ENCODE measurements at places on chromosomes 12 and 14. TPM values are rescaled to one million over a fixed set of nuclear protein-coding genes. Genes with fewer than 3 reads are reported as not detected.

GRCh38 chr12:129966146-129966995 lies 62.5 kb upstream of the TMEM132D start:
- DNase-seq = no peak

DNA sequence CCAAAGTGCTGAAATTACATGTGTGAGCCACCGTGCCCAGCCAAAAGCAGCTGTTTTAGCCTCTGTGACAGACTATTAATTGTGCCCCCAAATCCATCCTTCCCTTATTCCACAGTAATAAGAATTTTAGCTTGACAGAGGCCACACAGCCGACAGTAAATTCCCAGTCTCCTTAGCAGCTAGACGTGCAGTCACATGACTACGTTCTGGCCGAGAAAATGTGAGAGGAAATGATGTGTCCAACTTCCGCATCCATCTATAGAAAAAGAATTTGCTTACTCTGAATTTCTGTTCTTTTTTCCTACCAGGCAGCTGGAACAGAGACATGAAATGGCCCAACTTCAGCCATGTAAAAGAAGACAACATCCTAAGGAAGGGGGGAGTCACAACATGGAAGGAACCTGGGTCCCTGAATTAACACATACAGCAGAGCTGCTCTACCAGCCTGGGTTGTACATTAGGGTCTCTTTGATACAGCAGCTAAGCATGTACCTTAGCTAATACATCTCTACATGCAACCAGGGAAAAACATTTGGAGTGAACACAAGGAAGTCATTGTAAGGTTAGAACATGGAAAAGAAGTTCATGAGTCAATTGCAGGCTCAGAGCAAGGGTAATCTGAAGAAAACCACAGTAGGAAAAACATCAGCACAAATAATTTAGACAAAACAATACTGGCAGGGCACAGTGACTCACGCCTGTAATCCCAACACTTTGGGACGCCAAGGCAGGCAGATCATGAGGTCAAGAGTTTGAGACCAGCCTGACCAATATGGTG lies 35.5 kb downstream of the CIT start:
- DNase-seq = no peak

DNA sequence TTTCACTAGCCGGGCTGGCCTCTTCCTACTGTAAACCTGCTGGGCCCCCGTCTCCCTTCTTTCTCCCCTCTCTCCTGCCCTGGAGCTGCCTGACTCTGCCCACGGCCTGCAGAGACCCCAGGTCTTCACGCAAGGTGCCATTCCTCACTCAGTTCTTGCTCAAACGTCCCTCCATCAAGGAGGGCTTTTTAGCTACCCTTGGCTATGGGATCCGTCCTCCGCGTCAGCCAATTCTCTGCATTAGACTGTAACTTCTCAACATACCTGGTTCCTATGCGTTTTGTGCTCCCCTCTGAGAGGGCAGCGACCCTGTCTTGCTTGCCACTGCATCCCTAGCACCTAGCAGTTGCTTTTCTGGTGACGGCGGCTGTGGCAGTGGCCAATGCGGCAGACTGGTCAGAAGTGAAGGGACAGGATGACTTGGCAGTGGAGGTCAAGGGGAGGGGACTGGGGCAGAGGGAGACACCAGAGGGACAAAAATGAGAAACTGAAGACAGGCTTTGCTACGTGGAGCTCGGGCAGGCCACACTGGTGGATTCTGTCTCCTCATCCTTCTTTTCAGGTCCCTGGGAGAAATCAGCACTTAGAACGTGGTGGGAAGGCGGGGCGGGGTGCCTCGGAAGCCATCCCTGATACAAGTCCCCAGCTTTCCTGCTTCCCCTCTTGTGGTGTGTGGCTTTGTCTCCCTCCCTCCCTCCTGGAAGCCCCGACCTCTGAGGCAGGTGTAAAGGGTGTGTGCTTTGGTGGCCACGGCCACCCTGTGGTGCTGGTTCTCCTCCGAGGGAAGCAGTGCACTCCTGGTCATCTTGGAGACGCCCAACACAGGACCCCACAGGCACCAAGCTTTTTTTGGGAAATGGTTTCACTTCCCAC lies 1.8 kb downstream of the B3GNT4 start:
- DNase-seq = no peak

The GPR65 gene
- total RNA-seq = not detected

DNA sequence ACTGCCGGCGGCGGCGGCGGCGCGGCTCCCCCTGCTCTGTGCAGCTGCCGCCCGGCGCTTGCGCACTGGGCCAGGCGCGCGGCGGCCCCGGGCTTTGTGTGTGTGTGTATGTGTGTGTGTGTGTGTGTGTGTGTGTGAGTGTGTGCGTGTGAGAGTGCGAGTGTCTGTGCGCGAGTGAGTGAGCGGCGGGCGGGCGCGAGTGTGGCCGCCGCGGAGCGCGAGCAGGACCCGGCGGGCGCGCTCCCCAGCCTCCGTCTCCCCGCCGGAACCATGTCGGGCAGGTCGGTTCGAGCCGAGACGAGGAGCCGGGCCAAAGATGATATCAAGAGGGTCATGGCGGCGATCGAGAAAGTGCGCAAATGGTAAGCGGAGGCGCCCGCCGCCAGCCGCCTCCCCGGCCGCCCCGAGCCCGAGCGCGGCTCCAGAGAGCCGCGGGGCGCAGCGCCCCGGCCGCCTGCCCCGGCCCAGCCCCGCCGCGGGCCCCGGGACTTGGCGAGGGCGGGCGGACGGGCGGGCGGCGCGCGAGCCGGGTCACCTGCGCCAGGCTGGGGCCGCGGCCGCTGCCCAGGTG lies at the start of gene BCL7A:
TSS of gene BCL7A (plus strand) at position 63 of the 571 bp plus-strand sequence. CDS start at position 271, 208 bp downstream.
- DNase-seq = peak; percentile 76

The CAPZA3 gene
- not detected for total RNA-seq

Measured in PC-3 (cell line).